ENCODE measurements at places on chromosomes 7 and 10.
A peak's percentile ranks its signal among the peaks of the same experiment; 100 is the strongest.

DNA sequence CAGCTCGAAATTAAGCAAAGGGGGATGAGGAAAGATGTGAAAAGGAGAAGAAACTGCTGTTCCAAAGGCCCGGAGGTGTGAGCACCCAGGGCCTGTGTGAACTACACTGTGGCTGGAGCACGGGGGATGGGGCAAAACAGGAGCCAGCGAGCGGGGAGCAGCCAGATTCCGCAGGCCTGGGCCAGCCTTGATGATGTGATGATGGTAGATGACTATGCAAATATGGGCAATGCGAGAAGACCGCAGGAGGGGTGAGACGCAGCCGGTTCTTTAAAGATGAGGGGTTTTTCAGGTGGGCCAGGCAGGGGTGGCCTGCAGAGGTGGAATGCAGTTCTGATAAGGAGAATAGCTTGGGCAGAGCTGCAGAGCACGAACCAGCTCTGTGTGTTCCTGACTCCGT, 61.5 kb downstream of the LANCL2 start:
- DNase-seq, result no peak

GRCh38 chr7:47690902-47691558, 109.1 kb upstream of the TNS3 start:
- no peak for DNase-seq

DNA sequence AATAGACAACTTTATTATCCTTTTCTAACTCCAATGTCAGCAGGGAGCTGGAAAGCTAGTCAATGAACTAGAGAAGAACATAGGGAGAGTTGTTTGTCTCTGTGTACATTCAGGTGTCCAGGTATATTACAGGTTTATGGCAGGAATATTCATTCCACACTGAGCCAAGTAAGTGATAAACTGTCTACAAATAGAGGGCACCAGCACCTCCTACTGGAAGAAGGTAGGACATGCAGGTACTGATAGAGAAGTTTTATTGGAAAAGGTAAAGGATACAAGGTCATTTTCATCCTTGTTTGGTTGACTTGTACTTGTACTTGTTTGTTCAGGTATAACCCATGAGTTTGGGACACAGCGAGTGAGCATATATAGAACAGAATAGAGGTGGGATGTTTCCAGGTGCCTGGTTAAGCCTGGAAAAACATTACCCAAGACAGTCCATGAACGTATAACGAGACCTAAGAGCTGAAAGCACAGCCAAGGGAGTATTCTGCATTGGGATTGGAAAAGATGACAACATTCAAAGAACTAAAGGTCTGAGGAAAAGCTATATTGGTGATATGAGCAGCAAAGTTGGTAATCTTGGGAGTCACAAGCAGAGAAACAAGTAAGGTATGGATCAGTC, 61.4 kb upstream of the PPP1R3C start:
- DNase-seq, result no peak

- no peak for DNase-seq
Observed at GRCh38 chr10:44980309-44981171, 1.9 kb upstream of the DEPP1 start.

- DNase-seq, result no peak
Observed at GRCh38 chr7:135910393-135911036, 66.6 kb downstream of the MTPN start.

DNA sequence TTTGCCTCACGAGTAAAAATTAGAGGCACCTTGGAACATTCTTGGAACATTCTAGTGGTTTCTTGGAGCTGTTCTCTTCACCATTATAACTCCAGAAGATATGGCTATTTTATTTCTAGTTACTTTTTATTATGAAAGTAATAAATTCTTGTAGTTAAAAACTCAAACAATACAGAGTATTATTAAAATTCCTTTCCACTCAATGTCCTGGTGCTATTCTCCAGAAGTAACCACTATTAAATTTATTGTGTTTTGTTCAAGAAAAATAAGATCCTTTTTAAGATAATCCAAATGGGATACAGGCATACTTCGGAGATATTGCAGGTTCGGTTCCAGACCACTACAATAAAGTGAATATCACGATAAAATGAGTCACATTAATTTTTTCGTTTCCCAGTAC, 68.6 kb downstream of the NOC3L start:
- no peak for DNase-seq

DNA sequence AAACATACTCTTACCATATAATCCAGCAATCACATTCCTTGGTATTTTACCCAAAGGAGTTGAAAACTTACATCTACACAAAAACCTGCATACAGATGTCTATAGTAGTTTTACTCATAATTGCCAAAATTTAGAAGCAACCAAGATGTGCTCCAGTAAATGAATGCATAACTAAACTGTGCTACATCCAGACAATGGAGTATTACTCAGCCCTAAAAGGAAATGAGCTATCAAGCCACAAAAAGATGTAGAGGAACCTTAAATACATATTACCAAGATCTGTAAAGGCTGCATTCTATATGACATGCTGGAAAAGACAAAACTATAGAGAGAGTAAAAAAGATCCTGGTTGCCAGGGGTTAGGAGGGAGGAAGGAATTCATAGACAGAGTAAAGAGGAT, 21.8 kb upstream of the CH25H start:
- no peak for DNase-seq

DNA sequence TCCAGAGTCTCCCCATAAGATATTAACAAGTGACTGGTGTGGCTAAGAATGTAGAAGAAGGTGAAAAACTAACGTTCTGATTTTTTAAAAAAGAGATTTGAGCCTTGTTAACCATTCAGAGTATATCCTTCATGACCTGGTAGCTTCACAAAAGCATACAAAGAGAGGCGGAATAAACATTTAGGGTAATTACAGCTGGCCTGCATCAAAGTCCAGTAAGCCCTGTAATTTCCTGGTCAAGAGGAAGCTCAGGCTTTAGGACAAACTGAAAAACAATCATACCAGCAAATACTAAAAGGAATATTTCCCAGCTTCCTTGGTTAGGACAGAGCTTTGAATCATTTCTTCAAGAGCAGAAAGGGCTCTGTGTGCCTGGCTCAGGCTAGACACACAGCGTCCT, 165.2 kb downstream of the COBL start:
- DNase-seq, result no peak

GRCh38 chr7:72069263-72069662, 342.9 kb downstream of the CALN1 start:
- no peak for DNase-seq

DNA sequence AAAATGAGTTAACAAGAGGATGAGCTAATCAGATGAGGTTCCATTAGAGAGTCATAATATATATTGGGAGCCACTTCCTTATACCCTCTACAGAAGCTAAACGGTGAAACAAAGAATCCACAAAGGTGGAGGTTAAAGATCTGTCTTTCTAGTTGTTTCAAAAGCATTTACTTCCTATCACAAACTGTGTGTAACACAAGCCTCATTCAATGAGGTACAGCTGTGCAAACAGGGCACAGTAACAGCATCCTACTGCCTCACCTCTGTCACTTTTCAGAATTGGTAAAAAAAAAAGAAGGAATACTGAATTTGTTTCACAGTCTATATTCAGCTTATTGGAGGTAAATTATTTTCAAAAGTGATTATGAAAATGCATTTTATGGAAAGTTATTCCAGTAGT, 128.7 kb downstream of the AGMO start:
- DNase-seq, result no peak

- peak; percentile 9 for DNase-seq
Observed at GRCh38 chr10:120735773-120736371, 115.3 kb upstream of the WDR11 start.

- DNase-seq, result no peak
Observed at GRCh38 chr7:118285358-118285757, 60.9 kb downstream of the ANKRD7 start.

DNA sequence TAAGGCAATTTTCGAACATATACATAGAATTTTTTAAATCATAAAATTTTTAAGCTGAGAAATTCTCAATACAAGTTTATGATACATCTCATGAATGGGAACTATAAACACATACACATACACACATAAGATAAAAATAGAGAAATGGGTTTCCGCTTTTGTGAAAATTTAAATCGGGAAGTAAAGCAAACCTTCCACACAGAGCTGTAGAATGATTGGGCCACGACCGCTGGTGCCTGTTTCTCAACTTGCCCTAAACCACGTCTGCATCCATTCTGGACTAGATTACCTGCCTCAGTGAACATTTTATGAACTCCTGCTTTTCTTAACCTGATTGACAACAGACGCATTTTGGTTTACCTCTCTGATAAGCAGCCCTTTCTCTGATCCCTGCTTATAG, 264.4 kb downstream of the SKAP2 start:
- DNase-seq, result no peak

- no peak for DNase-seq
Observed at GRCh38 chr7:136234040-136234439, 256.9 kb upstream of the MTPN start.

- no peak for DNase-seq
Observed at GRCh38 chr7:44625526-44626471, 19.4 kb downstream of the OGDH start.

DNA sequence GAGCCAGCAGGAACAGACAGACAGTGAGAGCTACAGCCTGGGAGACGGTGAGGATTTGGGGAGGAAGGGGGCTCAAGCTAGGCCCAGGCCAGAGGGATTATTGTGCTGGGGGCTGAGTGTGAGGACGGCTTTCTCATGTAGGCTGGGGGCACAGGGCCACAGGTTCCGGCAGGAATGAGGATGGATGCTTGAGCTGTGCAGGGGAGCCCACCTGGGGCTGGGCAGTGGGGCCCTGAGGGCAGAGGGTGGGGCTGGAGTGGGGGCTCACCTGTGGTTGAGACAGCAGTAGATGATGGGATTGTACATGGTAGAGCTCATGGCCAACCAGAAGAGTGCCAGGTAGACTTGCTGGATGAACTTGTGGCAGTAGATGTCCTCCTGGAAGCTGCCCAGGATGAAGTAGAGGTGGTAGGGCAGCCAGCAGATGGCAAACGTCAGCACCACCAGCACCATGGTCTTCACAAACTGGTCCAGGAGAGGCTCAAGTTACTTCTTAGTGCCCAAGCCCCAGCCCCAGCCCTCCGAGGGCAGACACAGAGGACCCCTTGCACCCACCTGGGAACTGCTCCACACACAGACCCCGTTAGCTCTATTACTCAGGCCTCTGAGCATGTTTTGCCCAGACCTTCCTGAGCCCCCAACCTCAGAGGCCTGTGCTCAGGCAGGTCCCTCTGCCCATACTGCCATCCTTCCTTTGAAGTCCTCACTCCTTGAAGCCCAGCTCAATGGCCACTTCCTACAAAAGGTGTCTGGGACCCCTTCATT, 9.7 kb downstream of the TACR2 start:
- no peak for DNase-seq

DNA sequence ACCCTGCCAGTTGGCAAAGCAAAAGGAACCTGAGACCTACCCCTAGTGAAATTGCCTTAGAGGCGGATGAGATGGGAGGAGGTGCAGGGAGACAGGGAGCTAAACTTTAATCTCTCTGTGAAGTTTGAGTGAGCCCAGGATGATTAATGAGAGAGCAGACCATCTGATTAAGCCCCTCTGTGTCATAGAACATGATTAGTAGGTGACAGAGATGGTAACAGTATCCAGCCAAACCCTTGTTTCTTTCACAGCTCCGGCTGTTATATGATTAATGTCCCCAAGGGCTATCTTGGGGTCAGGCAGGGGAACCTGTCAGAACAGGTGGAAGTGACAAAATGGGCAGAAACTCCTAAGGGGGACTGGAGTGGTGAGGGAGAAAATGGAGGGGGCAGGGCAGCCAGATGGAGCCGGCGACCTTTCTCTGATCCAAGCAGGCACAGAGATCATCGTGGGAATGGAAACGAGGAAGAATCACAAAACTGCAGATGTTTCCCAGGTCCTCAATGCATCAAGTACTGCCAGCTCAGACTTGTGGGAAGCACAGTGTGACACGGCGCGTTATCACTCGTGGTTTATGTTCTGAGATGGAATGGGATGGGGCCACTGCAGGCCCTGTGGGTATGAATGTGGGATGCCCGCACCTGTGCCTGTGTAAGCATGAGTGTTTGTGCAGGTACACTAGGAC, 684.2 kb downstream of the LRMDA start:
- no peak for DNase-seq

- DNase-seq, result no peak
Observed at GRCh38 chr7:55534916-55535590, 37.2 kb downstream of the VOPP1 start.

DNA sequence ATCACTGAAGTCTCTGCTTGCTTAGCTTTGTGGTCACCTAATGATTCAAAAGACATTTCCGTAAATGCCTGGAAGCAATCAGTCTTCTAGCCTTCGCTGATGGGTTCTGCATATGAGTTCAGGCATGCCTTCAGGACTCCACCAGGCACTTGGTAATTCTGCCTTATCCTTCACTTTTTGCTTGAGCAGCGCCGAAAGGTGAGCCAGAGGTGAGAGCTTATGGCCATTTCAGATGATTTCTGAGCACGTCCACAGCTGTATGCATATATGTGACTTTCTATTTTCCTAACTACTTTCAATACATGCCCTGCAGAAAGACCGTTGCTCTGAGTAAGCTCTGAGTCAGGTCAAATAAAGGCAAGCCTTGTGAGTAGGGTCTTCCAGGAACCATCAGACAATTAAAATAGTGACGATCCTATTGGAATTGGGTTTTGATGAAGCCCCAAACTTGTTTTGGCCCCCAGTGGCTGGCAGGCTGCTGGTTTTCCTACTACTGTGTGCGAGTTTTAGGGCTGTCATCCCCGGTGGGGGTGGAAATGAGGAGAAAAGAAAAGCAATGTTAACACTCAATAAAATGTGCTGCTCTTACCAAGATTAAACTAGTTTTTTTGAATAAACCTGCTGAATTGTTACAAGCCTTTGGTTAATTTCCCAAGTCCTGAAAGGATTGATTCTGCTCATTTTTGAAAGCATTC, 154.4 kb upstream of the AKR1E2 start:
- DNase-seq, result no peak

DNA sequence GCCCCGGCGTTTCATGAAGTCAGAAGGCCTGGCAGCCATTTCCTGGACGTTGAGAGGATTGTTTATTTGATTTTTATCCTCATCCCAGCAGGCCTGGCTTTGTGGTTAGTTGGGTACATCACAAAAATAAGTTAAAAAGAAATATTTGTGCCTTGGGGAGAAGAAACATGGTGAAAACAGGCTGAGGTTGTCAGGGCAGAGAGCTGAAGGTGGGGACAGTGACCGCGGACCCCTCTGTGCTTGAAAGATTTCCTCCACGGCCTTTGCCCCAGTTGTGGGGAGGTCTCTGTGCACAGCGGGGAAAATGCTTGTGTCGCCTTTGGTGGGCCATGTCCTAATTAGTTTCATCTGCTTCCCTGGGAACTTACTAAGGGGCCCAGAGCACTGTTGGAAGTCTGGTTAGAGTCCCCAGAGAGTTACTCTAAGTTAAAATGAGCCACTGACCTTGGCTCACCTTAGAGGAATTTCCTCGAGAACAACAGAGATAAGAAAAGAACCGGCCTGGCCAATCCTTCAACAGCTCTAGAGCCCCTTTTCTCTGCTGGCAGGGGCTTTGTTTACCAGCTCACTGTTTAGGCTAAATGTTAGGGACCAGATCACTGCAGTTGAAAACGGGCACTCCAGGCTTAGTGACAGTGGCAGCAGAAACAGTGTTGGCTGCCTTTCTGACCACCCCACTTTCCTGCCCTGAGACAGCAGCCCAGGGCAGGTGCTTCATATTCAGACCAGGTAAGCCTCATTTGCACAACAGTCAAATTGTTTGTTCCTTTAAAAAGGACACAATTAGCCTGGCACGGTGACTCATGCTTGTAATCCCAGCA, 37.9 kb downstream of the CRCP start:
- DNase-seq, result no peak

GRCh38 chr10:68251625-68252495, 19.9 kb upstream of the ATOH7 start:
- DNase-seq, result no peak

GRCh38 chr10:90407131-90407530, 450.7 kb downstream of the HTR7 start:
- DNase-seq, result no peak

- no peak for DNase-seq
Observed at GRCh38 chr7:143199040-143199439, 15.8 kb downstream of the TAS2R39 start.

- no peak for DNase-seq
Observed at GRCh38 chr10:20034732-20035131, 218.5 kb downstream of the PLXDC2 start.
